ENCODE measurements at places on chromosomes 11 and 22.

GRCh38 chr11:57303280-57303989, 21.3 kb downstream of the TNKS1BP1 start:
- DNase-seq = no peak

DNA sequence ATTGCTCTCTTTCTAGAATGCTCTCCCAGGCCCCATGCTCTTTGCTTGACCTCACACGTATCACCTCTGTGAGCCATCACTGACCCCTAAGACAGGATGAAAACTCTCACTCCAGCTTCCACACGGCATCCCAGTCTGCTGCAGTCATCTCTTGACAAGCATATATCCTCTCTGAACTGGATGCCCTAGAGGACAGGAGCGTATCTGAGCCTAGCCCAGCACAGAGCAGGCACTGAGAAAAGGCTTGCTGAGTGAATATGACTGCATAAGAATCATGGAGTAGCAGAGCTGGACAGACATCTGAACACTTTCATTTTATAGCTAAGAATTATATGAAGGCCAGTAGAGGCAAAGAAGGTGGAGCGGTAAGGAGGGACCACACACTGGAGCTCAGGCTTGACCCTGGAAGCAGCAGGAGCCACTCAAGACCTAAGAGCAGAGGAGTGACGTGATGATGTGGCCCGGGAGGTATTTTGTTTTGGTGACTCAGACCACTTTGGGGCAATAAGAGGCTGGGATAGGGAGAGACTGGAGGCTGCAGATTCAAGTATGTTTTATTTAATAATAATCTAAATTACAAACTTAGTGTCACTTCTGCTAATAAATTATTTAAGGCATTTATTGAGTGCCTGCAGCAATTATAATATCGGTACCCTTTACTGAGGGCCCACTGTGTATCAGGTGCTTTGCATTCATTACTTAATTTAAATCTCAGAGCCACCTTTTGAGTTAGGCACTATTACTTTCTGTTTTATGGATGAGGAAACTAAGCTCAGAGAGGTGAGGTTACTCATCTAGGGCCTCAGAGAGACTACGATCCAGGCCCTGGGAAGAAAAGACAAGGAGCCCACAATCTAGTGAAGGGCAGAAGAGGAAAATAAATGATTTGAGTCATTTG, 42.6 kb downstream of the MAP6 start:
- no peak for DNase-seq

DNA sequence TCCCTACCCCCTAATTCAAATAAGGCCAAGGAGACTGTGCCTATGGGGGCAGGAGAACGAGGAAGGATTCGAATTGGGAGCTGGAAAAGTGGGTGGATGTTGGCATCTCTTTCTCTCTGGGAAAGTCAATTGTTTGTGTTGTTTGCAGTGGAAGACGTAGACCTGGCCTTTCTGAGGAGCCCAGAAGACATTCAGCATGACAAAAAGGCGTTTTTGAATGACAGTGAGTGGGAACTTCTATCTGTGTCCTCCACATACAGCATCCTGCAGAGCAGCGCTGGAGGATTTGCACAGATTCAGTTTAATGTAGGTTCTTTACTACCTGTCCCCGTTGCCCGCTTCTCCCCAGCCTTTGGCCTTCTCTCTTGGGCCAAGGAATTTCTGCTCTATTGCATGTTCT, 28.2 kb downstream of the HTR3B start:
- no peak for DNase-seq

DNA sequence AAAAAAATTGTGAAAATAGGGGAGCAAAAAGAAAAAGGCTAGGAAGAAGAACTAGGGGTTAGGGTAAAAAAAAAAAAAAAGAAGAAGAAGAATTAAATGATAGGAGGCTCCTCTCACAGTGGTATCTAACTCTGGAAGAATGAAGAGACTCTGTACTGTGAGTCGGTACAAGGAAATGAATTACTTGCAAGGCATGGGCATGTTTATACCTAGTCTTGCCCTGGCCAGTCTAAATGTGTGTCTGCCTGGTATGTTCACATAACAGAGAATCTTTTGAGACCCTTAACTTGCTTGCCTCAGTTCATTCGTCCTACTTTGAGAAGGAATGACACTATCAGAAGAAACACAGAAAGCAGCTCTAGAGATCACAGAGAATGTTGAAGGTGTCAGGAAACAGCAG, 159.6 kb downstream of the SWAP70 start:
- no peak for DNase-seq

DNA sequence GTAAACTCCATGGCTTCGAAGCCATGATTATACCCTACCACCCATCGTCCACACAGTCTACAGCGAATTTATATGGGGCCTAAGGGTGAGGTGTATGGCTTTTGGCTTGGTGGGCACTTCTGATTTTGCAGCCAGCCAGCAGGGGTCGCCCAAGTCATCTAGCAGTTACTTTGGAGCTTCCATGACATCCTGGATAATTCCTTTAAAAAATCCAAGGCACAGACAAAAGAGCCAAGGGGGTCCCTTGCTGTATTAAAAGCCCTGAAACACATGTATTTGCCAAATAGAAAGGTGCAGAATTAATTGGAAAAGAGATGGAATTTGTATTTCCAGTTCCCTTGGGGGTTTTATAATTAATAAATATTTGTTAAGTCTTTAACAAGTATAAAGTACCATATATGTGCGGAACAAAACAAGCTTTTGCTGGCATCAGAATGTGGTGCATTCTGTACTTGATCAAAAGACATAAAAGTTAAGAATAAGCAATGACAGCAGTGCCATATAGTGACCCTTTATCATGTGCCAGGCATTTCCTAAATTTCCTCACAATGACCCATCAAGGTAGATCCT, 132.8 kb upstream of the PITPNB start:
- DNase-seq = peak; percentile 36

- DNase-seq = no peak
Measured at GRCh38 chr22:32023251-32023827, 19.7 kb upstream of the SLC5A1 start.
